Stimulated activated naive CD4-positive, alpha-beta T cell treated with Interleukin-2 at 50 U/mL for 16 hours (primary cell): ENCODE measurements at places on chromosomes 6 and 20.

GRCh38 chr6:113888956-113889630 lies 31.9 kb downstream of the MARCKS start:
- no peak for DNase-seq

- DNase-seq: peak; percentile 77
Observed at GRCh38 chr20:53899351-53900167, 170.8 kb downstream of the BCAS1 start.

GRCh38 chr20:52828199-52828598 lies 144.0 kb upstream of the TSHZ2 start:
- no peak for DNase-seq

DNA sequence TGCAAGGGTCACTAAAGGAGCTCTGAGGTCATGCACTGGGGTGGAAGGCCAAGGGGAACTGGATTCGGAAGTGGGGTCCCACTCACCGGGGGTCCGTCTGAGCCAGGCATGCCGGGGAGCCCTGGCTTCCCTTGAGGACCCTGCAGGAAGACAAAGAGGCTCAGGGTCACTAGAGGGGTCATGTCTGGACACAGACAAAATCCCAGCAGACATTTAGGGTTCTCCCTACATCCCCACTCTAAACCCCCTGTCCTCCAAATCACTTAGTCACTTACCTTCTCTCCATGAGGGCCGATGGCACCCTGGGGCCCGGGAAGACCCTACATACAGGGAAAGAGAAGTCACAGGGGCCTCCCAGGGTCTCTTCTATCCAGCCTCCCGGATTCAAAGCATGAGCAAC lies 15.4 kb downstream of the COL11A2 start:
- no peak for DNase-seq

DNA sequence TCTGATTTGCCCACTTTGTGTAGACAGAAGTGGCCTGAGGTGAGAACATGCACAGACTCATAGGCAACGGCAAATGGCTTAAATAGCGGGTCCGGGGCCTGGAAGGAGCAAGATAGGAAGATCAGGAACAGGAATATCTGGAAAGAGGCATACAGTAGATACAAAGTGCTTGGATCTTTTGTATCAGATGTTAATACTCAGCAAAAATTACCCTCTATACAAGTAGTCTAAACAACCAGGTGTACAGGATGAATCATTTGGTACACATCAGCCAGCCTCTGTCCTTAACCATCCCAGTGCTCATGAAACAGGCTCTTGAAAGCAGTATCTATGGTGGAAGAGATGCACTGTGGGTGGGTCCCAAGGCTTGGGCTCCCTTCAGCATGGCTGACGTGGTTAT lies 28.9 kb upstream of the HLA-C start:
- no peak for DNase-seq

GRCh38 chr6:125196613-125197012 lies 43.0 kb downstream of the TPD52L1 start:
- DNase-seq: no peak

- DNase-seq: no peak
Observed at GRCh38 chr20:47713878-47714450, 71.3 kb downstream of the SULF2 start.

GRCh38 chr6:159953091-159953601 lies 15.7 kb upstream of the IGF2R start:
- DNase-seq: no peak

DNA sequence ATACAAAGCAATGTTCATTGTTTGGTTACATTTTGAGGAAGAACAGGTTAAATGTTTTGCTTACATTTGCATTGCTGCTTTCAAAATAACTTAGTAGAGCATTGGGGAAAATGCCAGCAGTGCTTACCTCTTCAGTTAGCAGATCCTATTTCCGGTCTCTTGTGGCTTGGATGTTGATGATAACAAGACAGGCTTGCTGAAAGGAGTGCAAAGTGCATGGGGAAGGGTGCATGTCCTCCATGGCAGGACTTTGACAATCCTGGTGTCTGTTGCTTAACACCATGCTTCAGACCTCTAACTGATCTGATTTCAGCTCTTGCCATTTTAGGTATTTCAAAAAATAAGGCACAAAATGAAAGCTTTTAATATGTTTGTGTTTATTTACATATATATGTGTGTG lies 21.1 kb downstream of the TPD52L1 start:
- no peak for DNase-seq

DNA sequence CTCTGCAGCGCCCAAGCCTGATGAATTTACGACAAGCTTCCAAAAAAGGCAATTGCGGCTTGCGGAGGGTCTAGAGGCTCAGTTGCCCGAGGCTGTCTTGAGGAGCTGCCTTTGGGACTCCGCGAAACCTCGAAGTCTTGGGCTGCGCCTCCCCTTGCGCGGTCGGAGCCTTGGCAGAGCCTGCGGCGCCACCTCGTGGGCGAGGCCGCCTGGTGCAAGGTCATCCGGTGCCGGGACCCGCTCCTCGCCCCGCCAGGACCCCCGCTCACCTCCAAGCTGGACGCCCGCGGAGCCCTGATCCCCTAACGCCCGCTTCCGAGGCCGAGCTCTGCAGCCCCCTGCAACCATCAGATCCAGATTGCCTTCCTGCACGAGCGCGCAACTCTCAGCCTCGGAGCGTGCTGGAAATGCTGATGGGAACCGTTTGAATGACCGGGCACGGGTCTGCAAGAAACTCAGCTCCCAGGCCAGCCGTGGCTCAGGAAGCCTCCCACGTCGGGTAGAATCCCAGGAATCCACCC lies 14.9 kb upstream of the FAM210B start:
- DNase-seq: no peak

GRCh38 chr6:168589275-168589674 lies 148.3 kb downstream of the SMOC2 start:
- DNase-seq: no peak

GRCh38 chr6:27795697-27796494 lies 116.3 kb downstream of the OR2B2 start:
- DNase-seq: no peak

GRCh38 chr20:58511364-58511763 lies 3.8 kb downstream of the APCDD1L start:
- no peak for DNase-seq

DNA sequence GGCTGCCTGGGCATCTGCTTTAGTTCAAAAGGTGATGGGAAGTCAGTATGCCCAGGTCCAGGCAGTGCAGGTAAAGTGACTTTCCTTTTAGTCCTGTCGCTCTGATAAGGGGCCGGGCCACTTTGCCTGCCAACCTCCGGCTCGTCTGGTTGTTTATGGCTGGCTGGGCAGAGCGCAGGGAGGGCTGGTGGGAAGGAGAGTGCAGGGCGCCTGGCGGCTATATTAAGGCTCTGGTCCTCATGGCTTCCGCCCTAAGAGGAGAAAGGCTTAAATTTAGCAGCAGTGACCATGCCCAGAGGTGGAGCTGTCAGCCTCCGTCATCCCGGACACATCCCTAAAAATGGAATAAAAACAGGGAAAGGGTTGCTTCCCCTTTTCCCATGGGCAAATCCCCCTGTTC lies 14.6 kb downstream of the GATA5 start:
- DNase-seq: no peak

DNA sequence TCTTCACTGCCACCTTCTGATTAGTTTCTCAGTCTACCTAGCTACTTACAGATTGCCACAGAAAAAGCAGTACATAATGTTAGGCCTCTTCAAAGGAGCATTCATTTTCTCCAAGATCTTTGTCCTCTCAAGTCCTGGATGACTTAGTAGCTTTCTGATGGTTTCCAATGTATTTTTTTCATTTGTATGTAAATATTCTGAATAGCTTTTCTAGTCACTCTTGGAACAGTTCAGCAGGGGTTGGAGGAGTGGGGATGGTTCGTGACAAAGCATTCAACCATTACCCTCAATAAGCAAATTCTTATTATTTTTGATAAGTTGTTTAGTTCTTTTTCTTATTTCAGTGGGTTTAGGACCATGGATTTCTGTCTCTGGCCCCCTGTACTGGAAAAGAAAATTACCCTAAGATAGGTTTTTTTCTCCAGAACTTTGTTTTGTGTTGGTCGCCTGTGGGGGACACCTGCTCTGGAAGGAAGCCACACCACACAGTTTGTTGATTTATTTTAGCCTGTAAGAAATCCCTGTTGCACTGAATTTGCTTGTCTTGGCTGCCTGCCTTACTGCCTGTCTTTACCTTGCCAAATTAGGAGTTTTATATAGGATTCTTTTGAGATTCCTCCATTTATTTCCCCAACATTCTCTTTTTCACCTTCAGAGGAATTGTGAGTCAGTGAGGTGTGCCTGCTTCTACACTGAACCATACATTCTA lies 247.9 kb downstream of the RFPL4B start:
- DNase-seq: no peak

DNA sequence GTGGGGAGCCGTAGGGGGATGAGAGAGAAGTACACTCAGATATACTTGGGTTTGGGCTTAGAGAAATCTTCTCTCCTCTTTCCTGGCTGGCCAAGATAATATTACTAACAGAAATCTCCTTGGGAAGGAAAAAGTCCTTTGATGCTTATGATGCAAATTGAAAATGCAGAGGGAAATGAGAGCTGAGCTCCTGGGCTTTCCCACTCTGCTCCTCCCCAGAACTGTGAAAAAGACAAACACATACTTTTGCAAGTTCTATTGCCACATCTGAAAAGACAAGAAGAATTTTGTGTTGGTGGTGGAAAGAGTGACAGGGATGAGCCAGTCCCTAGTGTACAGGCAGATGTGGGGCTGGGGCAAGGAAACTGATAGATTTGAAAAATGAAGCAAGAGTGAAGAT lies 185.9 kb downstream of the ANKRD60 start:
- no peak for DNase-seq

GRCh38 chr6:7107578-7108195 lies at the start of gene RREB1:
Gene RREB1 (plus strand): TSS chr6:7107961. CDS start chr6:7181912, 73,951 bp downstream.
- DNase-seq: peak; percentile 67

- no peak for DNase-seq
Observed at GRCh38 chr6:10886691-10887502, at the start of gene SYCP2L. Gene SYCP2L (plus strand): TSS chr6:10887052. CDS start chr6:10887127, 75 bp downstream.

DNA sequence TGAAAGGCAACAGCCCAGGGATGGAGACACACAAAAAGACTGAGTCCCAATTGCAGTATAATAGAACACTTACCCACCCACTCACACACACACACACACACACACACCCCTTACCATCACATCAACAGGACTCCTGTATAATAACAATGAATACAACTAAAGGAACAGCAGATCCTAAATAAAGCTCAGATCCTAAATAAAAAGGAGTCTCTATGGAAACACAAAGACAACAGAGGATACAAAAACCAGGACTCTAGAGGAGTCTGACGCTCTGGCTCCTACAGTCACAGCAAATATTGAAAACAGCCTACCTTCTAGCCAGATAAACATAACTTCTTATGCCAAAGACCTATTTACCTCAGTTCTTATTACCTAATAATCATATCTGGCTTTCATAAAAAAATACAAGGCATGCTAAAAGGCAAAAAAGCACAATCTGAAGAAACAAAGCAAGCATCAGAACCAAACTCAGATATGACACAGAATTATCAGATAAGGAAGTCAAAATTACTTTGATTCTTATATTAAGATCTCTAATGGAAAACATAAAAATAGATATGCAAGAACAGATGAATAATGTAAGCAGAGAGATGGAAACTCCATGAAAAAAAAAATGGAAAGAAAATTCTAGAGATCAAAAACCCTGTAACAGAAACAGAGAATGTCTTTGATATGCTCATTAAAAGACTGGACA lies 134.9 kb downstream of the MMUT start:
- no peak for DNase-seq

GRCh38 chr6:64429926-64430325 lies 794.3 kb downstream of the PHF3 start:
- DNase-seq: no peak

GRCh38 chr20:42212391-42212790 lies 594.2 kb upstream of the CHD6 start:
- DNase-seq: no peak

GRCh38 chr6:3723966-3724365 lies 27.5 kb downstream of the PXDC1 start:
- no peak for DNase-seq

GRCh38 chr6:167750956-167751358 lies 75.8 kb upstream of the AFDN start:
- DNase-seq: no peak

DNA sequence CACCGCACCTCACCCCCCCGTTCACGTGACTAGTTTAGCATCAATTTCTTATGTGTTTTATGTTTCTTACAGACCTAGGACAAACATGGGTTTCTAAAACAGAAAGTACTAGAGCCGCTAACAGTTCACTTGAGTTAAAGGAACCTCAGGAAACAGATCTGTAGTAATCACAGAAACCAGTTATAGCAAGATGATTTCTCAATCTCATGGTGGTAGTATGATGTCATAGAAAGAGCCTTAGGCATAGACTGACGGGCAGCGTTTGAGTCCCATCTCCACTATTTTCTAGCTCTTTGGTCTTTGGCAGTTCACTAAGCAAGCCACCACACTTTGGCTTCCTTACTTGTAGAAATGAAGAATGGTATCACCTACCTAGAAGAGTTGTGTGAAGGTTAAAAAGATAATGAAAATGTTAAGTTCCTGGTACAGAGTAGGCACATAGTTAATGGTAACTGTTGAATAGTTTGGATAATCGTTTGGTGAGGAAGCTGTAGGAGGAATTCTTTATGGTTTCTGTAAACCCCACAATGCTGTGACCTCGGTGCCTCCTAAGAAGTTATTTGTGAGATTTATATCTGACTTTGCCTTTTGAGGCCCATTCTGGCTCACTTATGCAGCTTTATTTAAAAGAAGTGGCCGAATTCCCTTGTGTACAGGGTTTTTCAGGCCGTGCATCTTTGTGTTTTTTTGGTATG lies 21.3 kb downstream of the CTNNBL1 start:
- no peak for DNase-seq

DNA sequence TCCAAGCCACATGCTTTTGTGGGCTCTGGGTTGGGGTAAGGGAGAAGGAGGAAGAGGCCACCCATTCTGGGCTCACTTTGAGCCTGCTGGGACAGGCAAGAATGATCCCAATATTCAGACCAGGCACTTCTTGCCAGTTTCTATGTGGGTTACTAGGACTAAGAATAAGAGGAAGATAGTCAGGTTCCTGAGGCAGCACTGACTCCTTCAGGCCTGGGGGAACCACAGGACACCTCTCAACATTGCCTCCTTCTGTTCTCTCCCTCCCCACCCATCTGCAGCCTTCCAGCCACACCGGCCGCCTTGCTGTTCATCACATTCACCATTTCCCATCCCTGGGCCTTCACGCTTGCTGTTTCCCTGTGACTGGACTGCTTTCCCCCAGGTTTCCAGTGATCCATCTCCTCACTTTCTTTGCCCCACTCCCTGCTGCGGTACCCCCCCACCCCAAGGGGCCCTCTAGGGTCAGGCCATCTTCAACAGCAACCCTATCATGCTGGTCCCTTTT lies 69.2 kb upstream of the SIRPA start:
- DNase-seq: no peak

GRCh38 chr6:88163616-88164015 lies 2.5 kb downstream of the CNR1 start:
- DNase-seq: no peak

GRCh38 chr6:56091159-56091869 lies 156.1 kb downstream of the COL21A1 start:
- DNase-seq: no peak
